ENCODE measurements at places on chromosomes 3 and 15. TPM values are rescaled to one million over a fixed set of nuclear protein-coding genes. Genes with fewer than 3 reads are reported as not detected.

GPR149 gene
- total RNA-seq: not detected

HTR3E gene
- not detected for total RNA-seq

UBAP1L gene
- total RNA-seq: 8.4 TPM

POTEB3 gene
- not detected for total RNA-seq

COL8A1 gene
- total RNA-seq: not detected

GREM1 gene
- not detected for total RNA-seq

SAMD7 gene
- not detected for total RNA-seq

UBE2E2 gene
- total RNA-seq: 7.6 TPM

ABHD2 gene
- total RNA-seq: 58.2 TPM

SCN11A gene
- total RNA-seq: not detected

LINGO1 gene
- total RNA-seq: not detected

FBXO40 gene
- 0.39 TPM for total RNA-seq

ABI3BP gene
- total RNA-seq: not detected

GRAMD2A gene
- not detected for total RNA-seq

TNFSF10 gene
- 22.0 TPM for total RNA-seq

DPH6 gene
- total RNA-seq: 14.3 TPM

TRIM69 gene
- total RNA-seq: 22.2 TPM

ARHGEF3 gene
- total RNA-seq: 70.2 TPM

HDGFL3 gene
- total RNA-seq: 4.4 TPM

CYP1A1 gene
- total RNA-seq: not detected

IQCF5 gene
- not detected for total RNA-seq

PLSCR2 gene
- not detected for total RNA-seq

IL5RA gene
- total RNA-seq: 10.4 TPM

CCDC51 gene
- total RNA-seq: 4.1 TPM

PTX3 gene
- 1.2 TPM for total RNA-seq

DZIP3 gene
- 14.3 TPM for total RNA-seq

GHSR gene
- total RNA-seq: not detected

ZNF662 gene
- 0.94 TPM for total RNA-seq

RAD51 gene
- total RNA-seq: 2.0 TPM

Measured in T-helper 17 cell (primary cell).